Stimulated activated CD4-positive, alpha-beta T cell treated with anti-CD3 and anti-CD28 coated beads, Interleukin-15, amount 100 ng/mL, for 48 hours (primary cell): ENCODE measurements at places on chromosomes 7 and 10.

- DNase-seq, result no peak
Measured at GRCh38 chr10:48924988-48925387, 14.7 kb downstream of the LRRC18 start.

DNA sequence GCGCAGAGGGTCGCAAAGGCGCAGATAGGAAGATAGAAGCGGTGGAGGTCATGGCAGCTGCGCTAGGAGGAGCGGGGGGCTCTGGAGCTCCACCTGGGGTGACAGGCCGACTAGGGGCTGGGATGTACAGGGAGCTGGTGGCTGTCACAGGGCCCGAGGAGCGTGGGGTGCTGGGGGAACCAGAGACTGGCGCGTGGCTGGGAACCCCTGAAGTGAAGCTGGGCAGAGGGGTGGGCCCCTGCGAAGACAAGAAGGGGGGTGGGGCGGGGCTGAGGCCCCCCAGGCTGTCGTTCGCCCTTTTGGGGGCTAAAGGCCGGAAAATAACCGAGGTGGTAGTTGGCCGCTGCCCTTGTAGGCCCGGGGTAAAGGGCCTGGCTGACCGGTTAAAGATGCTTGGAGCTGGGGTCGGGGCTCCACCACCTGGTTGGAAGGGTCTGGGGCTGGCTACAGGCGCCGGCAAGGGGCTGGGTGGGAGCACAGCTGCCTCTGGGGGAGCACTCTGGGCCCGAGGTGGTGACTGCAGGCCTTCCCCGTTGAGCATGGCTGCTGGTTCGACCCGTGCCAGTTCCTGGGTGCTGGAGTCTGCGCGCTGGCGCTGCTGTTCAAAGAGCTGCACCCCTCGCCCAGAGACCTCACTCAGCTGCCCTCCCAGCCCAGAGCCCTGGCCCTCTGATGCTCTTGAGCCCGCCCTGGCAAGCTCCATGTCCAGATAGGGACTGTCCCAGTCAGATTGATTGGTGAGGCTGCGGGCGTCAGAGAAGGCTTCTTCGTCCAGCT, 6.8 kb upstream of the MYOZ1 start:
- no peak for DNase-seq

- DNase-seq, result no peak
Measured at GRCh38 chr10:118754229-118754555, 578 bp downstream of the CACUL1 start.

- no peak for DNase-seq
Measured at GRCh38 chr10:50622706-50623662, 772 bp downstream of the SGMS1 start.
